ENCODE measurements at places on chromosomes 2 and 18.

- peak; percentile 4 for DNase-seq
These were observed 27.2 kb downstream of the EIF2AK3 start for GRCh38 chr2:88600038-88600465.

DNA sequence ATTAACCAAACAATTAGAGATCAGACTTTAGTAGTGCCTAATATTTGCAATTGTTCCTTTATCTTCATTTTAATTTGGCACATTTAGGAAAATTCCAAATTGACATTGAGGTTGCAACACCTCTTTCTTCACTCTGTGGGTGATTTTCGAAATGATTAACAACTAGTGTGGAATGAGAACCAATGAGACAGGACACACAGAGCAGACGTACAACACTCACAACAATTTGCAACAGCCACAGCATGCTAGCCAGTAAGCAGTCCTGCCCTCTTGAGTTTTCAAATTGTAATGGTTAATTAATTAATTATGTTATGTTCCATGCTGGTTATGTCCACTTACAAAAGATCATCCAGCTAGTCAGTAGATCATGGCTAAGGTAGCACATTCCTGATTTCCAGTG lies 339.3 kb downstream of the LRP1B start:
- DNase-seq, result no peak

DNA sequence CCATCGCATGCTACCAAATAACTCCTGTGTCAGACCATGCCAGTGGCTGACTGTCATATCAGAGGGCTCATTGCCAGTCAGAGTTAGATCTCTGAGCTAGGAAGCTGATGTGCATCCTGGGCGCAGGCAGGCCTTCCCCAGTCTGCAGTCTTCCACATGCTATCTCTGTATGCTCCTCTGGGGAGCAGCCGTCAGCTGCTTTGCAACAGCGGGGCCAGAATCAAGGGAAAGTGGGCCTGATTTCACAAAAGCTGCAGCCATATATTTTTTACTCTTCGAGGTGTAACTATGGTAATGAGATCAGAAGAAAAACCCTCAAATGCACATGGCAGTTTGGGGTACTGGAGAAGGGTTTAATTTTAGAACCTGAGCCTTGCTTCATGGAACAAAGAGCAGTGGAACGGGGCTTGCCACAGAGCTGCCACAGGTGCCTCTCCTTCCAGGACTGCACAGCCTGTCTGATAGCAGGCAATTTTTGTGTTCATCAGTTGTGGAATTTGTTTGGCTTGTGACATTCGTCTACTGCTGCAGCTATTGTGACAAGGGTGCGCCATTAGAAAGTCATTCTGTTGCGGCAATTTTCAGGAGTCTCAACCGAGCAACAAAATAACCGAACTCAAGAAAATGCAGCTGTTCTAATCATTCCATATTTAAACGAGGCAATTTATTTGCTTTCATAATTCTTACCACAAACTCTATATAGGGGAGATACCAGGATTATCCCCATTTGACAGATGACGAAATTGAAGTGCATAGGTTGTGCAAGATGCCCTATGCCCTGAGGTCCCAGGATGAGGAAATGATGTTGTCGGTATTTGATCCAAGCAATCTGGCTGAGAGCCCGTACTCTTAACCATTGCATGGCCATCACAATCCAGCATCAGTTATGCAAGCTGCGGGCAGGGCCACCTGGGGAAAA lies 109.6 kb upstream of the CYRIA start:
- peak; percentile 39 for DNase-seq

- no peak for DNase-seq
These were observed 22.4 kb downstream of the FOSL2 start for GRCh38 chr2:28415010-28415409.

DNA sequence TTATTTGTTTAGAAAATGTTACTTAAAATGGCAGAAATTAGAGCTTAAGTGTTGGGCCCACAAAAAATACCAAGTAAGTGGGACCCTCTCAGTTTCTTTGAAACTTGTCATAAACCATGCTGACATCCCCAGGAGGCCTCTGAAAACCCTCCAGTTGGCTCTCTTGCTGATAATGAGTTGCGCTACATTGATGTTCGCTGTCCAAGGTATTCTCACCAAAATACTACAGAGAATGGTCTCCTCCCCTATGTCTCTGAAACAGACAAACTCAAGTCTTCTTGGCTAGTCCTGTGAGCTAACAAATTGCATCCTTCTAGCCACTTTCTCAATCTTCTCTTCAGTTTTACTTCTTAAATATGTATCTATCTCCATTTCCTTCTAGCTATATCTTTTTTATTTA lies 669.4 kb downstream of the IRS1 start:
- no peak for DNase-seq

- DNase-seq, result no peak
These were observed 13.3 kb downstream of the TTC27 start for GRCh38 chr2:32641180-32641579.

DNA sequence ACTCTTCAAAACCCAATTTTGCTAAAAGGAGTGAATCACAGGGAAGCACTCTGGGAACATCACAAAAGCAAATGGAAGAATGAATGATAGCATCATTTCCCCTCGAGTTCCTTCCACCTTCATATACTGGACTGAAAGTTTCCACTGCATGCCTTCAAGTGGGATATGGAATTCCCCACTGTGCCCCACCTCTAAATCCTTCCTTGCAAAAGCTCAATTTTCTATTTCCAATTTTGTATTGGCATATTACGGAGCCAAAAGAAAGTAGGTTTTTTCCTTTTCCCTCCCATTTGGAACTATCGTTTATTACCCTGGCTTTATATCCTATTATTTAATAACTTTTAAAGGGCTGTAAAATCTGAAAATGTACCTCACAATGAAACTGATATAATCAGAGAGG lies 149.3 kb downstream of the PIEZO2 start:
- DNase-seq, result no peak

GRCh38 chr2:23614701-23615100 lies 229.7 kb downstream of the KLHL29 start:
- no peak for DNase-seq

GRCh38 chr2:158021226-158021625 lies 80.5 kb upstream of the UPP2 start:
- no peak for DNase-seq

DNA sequence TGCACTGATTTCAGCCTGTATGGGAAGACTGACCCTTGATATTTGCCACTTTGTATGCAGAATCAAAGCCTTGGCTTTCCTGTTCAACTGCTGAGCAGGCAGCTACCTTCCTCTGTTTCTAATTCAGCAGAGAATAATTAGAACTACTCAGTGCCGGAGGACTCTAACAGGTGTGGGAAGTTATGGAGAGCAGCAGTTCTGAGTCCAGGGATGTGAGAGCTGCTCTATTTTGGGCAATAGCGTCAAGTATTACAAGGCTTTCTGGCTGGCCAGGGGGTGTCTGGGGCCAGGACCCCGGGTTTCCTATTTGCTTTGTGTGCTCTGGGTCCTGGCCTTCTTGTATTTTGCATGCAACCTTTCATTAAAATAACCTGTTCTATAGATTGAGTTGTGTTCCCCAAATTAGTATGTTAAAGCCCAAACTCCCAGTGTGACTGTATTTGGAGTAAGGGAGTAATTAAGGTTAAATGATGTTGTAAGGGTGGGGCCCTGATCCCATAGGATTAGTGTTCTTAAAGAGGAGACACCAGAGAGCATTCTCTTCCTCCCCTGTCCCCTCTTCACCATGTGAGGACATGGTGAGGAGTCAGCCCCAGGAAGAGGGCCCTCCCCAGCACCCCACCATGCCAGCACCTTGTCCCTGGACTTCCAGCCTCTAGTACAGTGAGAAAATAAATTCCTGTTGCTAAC lies 5.6 kb upstream of the NTSR2 start:
- no peak for DNase-seq

DNA sequence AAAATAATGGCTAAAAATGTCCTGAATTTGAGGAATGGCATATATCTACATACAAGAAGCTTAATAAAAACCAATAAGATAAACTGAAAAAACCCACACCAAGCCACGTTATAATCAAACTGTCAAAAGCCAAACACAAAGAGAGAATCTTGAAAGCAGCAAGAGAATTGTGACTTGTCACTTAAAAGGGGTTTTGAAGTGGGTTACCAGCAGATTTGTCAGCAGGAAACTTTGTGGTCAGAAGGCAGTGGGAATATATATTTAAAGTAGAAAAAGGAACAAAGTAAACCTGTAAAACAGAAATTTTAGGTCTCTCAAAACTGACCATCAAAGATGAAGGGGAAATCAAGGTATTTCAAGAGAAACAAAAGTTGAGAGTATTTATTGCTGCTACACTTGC lies 171.9 kb upstream of the CNTNAP5 start:
- no peak for DNase-seq

DNA sequence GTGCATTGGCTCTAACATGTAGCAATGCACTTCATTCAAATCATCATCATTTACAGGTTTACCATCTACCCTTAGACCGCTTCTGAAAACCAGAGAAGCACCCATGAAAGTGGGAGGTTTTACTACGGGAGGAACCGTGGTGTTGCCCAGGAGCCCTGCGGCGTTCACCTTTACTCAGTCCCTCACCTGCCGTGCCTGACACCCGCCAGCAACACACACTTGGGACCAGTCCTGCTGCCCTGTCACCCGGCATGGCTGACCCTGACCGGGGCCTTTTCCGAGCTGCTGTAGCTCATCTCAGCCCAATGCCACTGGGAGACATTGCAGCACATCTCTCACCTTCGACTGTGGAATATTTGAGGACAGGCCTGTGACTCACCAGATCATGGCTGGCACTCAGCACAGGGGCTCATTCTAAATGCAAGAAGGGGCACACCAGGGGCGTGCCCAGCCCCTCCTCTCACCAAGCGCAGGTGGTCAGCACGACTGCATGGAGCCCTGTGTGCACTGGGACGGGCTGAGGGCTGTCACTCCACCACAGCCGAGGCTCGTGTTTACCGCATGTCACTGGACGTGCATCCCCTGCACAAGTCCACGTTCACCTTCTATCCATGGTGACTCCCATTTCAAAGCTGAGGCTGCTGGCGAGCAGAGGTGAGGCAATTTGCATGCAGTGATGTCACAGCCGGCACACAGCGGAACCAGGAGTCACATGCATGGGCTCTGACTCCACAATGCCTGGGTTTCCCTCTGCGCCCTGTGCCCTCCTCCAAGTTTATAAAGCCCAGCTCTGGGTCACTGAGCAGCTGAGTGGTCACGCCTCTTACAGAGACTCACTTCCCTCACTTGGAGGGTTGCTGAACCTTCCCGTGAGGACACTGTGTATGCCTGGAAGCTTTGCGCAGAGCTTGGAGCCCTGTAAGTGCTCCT lies 76.7 kb upstream of the SNTG2 start:
- DNase-seq, result no peak

DNA sequence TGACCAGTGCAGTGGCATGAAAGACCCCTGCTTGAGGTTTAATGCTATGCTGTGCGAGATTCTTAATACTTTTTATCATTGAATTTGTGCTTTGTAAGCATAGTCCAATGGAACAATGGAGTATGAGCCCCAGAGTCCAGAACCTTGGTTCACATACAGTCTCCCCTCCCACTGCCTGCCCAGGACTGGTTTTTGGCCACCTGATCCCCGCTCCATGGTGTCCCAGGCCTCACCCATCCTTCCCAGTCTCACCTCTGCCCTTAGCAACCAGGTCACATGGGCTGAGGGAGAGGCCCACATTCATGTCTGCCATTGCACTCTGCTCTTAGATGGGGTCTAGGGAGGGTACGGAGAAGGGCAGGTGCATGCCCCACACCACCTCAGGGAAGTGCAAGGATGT lies 6.3 kb downstream of the PDE11A start:
- DNase-seq, result no peak

DNA sequence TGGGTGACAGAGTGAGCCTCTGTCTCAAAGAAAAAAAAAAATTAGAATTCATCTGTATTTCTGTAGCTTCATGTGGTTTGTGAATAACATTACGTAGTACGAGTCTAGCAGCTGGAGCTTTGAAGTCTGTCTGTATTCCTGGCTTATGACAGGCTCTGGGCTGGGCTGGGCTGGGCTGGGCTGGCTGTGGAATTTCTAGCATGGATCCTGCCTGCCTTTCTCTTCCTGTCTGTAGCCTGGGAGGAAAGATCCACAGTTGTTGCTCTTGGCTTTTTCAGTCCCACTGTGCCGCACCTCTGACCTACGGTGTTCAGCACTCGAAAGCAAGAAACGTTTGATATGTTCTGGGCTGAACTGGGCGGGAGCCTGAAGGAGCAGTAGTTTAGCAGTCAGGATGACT lies 55.4 kb downstream of the BOLA3 start:
- DNase-seq, result no peak

- DNase-seq, result no peak
These were observed 82.9 kb downstream of the CHRNA1 start for GRCh38 chr2:174681099-174682006.

DNA sequence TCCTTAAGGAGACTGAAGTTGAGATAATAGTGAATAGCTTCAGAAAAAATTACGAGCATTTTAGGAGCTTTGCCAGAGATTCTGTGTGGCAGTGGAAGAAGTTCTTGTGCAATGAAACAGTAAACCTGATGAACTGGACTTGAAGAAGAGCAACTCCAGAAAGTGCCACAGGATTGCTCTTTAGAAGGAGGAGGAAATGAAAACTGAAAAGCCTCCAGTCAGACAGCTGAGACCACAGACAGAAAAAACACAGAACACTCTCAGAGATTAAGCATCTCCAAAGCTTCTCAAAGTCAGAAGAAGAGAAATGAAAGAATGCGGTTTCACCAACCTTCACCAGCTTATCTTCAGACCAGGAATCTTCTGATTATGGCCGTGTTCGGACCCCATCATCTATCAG lies 329.7 kb upstream of the CNTNAP5 start:
- no peak for DNase-seq

- no peak for DNase-seq
These were observed 89.4 kb upstream of the TAF1B start for GRCh38 chr2:9753665-9754531.

DNA sequence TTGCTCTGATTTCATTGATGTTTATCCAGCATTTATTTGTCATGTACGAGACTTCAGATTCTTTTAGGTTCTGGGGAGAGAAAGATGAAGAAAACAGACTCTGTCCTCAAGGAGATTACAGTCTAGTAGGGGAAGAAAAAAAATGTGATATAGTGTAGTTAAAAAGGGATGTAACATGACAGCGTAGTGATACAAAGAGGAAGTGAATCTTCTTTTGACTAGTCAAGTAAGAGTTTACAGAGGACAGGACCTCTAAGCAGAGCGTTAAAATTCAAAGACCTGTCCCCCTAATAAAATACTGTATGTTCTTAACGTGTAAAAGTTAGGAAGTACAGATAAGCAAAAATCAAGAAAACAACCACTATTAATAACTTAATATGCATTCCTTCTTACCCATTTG lies 47.7 kb downstream of the NCOA1 start:
- DNase-seq, result no peak

GRCh38 chr2:37708146-37708545 lies 36.7 kb upstream of the CDC42EP3 start:
- no peak for DNase-seq

GRCh38 chr2:225319872-225320271 lies 79.6 kb upstream of the NYAP2 start:
- no peak for DNase-seq

GRCh38 chr18:78425019-78425412 lies 554.6 kb upstream of the SALL3 start:
- DNase-seq, result no peak

DNA sequence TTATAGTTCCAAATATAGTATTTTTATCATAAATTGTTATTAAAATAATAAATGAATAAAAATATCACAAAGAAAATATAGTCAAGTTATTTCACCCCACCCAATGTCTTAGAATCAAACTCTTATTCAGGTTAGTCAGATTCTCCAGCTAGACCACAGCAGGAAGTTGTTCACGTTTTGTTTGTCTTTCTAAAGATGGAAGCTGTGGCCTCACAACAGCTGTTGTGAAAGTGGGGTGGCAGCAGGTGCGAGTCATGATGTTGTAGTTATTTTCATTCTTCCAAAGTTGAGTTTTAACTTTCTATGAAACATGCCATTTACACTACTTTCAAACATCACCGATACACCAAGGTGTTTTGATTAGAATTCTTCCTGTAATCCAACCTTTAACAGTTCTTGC lies 272.9 kb downstream of the SLC8A1 start:
- DNase-seq, result no peak

All from dorsolateral prefrontal cortex (tissue), 122 donors.